Amniotic stem cell (primary cell): ENCODE measurements at places on chromosomes 2 and 18.

- no peak for DNase-seq
Observed at GRCh38 chr2:78486565-78486964, 538.9 kb upstream of the REG3G start.

DNA sequence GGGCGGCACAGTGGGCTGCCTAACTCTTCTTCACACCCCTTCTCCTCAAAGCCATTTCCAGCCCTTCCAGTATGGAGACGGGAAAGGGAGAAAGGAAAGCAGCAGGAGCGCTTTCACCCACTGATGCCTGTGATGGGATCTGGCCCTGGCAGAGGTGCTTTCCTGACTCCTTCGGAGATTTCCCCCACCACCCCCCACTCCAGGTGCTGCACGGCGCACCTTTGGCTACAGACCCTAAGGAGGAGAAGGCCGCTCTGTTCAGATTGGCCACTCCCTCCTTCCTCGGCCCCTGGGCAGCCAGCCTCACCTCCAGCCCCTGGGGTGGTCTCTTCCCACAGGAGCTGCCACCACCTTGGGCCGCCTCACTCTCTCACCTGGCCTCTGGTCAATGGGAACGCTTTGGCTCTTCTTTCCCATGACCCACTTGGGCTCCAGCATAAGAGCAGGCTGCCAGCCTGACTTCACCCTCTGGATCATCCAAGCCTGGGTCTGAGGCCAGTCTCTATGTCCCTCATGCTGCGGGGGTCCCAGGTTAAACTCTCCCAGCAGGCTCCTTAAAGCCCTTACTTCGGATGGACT is 18.4 kb upstream of the MAL start:
- DNase-seq: no peak

- no peak for DNase-seq
Observed at GRCh38 chr2:106065983-106066820, 127.9 kb downstream of the UXS1 start.

DNA sequence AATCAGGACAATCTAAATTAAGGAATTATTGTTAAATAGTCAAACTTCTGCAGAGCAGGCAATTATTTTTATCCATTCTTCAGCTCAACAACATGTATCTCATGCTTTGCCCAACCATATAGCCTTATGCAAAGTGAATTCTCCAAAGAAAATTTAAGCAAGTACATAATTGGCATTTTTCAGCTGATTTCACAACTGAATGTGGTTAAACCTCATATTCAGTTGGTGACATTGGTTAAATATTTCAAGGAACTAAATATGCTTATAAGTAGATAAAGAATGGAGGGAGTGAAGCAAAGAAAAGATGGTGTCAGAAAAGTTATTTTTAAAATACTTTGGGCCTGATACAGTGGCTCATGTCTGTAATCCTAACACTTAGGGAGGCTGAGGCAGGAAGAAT is 816.2 kb downstream of the NRXN1 start:
- no peak for DNase-seq

GRCh38 chr18:30415903-30416302 is 626.6 kb downstream of the DSC3 start:
- no peak for DNase-seq

- no peak for DNase-seq
Observed at GRCh38 chr2:197137231-197137630, 173.3 kb downstream of the ANKRD44 start.

GRCh38 chr2:241598061-241598460 is 38.9 kb downstream of the THAP4 start:
- no peak for DNase-seq
